ENCODE measurements at places on chromosomes 7 and 10.

- DNase-seq, result no peak
These were observed 14.5 kb downstream of the GIMAP5 start for GRCh38 chr7:150751702-150752101.

DNA sequence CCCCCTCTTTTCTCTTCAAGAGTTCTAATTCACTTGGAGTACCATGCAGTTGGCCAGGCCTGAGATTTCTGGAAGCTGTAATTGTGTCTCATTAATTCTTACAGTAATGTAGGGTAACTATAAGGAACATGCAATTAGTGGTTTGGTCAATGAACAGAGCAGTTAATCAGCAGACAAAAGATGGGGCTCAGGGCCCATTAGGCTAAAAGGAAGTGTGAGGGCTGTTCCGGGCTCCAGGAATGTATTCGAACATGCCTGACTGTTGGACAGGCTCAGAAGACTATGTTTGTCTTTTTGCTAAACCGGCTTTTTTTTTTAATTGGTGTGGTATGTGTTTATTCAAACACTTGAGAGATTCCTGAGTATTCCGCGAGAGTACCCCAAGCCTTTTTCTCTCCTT lies 42.5 kb upstream of the FZD8 start:
- DNase-seq, result no peak

- DNase-seq, result no peak
These were observed 427.1 kb upstream of the GALNT17 start for GRCh38 chr7:70704831-70705346.

DNA sequence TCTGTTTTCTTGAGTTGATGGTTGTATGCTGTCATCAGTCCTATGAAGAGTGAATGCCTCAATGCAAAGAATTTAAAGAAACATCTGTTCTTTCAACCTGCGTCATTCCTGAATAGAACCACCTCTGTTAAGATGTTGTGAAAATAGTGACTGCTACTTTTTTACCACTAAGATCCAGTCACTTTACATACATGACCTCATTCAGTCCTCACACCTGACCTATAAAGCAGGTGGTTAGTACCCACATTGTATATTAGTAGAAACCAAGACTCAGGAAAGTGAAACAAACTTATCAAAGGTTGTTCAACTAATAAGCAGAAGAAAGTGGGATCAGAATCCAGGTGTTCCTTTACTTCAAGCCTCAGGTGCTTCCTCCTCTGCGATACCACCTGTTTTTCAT lies 64.8 kb downstream of the ITGB8 start:
- no peak for DNase-seq

DNA sequence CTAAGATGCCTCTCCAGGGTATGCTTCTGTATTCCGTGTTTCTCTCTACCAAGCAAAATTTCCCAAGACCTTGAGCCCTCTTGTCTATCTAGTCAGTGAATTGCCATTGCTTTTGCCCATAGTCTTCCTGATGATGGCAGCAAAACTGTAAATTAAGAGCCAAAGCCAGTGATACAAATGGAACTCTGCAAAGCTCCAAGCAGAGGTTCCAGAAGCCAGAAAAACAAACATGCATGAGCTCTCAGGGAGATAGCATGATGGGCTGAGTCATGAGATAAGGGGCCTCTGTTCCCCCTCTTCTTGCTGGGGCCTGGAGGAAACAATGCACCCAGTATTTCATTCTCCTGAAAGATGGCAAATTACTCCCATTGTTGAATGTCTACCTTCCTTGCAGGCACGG lies 24.7 kb downstream of the LSMEM1 start:
- DNase-seq, result no peak

- DNase-seq, result no peak
These were observed 328.6 kb upstream of the COBL start for GRCh38 chr7:51645255-51645654.

GRCh38 chr7:81366546-81366945 lies 403.3 kb downstream of the HGF start:
- DNase-seq, result no peak

DNA sequence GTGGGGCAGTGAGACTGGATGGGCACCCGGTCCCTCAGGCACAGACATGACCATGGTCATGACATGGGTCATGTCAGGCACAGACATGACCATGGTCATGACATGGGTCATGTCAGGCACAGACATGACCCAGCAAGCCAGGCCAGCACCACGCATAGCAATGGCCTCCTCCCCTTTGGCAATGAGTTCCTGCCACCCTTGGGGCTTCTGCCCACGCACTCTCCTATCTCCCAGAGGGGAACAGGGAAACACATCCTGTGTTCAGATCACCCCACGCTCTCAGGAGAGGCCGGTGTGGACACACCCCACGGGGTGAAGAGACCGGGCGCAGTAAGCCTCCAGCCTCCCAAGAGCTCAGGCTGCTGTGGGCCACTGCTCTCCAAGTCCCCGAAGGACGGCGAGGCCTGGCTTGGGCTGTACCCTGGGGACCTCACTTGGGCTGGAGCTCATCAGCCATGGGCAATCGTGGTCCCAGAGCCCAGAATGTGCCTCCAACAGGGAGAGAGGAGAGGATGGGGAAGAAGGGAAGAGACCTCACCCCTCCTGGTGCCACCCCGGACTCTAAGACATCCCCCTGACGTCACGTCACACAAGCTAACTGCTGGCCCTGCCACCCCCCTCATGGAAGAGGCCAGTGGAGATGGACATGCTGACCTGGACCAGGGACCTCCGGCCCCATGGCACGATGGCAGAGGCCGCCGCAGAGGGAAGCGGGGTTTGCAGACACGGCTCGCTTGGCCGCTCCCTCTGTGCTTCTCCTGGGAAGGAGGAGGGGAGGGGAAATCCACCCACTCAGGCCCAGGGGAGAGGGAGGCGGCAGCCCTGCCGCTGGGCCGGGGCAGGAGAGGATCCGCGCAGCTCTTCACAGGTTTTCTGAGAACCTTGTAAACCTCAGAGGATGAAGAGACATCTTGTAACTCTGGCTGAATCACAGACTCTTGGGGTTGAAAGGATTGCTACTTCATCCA lies 269.6 kb downstream of the ELFN1 start:
- DNase-seq, result no peak

GRCh38 chr10:90447831-90448230 lies 410.0 kb downstream of the HTR7 start:
- peak; percentile 23 for DNase-seq

DNA sequence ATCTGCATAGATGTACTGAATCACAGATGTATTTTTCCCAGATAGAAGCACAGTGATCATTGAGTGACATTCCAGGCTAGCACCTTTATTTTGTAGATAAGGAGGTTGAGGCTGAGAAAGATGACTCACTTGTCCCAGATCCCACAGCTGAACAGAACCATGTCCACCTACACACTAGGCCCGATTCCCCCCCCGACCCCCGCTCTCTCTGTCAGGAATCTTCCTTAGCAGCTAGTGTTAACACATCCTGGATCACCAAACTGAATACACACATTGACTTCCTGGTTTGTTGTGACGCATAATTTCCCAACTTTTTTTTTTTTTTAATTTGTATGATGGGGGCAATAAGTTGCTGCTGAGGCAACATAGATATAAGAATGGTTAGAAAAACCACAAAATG lies 5.2 kb downstream of the SFMBT2 start:
- DNase-seq, result no peak

- no peak for DNase-seq
These were observed 182.7 kb downstream of the ELFN1 start for GRCh38 chr7:1852517-1853430.

Measured in NCI-H2081 (cell line).